Chondrocyte (in vitro differentiated cells): ENCODE measurements at places on chromosomes 3 and 15. TPM values are rescaled to one million over a fixed set of nuclear protein-coding genes. Genes with fewer than 3 reads are reported as not detected.

- no peak for DNase-seq
These were observed 1.2 kb downstream of the SETD2 start for GRCh38 chr3:47162697-47163168.

GRCh38 chr3:16498130-16498890 lies 15.2 kb downstream of the RFTN1 start:
- no peak for DNase-seq

GRCh38 chr3:54772051-54772450 lies 155.8 kb downstream of the LRTM1 start:
- DNase-seq, result no peak

BTLA gene
- 0.42 TPM in 1 of 3 replicates, not detected in the others for total RNA-seq

A4GNT gene
- total RNA-seq, result not detected in 3 replicates

KIF23 gene
- 13.5 to 20.4 TPM (median 14.8 TPM) in 3 replicates for total RNA-seq
